CD14-positive monocyte (primary cell): ENCODE measurements at places on chromosomes 3 and 15.
A peak's percentile ranks its signal among the peaks of the same experiment; 100 is the strongest.

- DNase-seq = no peak
These were observed 22.8 kb downstream of the AMOTL2 start for GRCh38 chr3:134351427-134351826.

GRCh38 chr15:44527241-44527640 lies 9.7 kb upstream of the EIF3J start:
- no peak for DNase-seq

GRCh38 chr15:63554337-63554927 lies 42.8 kb upstream of the FBXL22 start:
- DNase-seq = no peak

DNA sequence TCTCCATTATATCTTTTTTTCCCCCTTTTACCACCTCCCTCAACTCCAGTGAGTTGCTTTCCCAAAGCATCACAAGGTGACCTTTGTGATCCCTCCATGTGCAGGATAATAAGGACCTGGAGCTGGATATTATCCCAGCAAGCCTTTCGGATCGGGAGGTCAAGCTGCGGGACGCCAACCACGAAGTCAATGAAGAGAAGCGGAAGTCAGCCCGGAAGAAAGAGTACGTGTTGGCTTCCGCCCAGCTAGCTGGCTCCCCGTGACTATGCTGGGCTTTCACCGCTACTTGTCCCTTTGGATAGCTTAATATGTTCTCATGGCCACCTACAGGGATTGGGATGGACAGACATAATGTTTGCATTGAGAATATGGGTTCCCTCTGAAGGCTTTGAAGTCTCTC lies 273.7 kb upstream of the UMPS start:
- no peak for DNase-seq

- DNase-seq = no peak
These were observed 80.9 kb downstream of the PDE8A start for GRCh38 chr15:85062560-85062959.

DNA sequence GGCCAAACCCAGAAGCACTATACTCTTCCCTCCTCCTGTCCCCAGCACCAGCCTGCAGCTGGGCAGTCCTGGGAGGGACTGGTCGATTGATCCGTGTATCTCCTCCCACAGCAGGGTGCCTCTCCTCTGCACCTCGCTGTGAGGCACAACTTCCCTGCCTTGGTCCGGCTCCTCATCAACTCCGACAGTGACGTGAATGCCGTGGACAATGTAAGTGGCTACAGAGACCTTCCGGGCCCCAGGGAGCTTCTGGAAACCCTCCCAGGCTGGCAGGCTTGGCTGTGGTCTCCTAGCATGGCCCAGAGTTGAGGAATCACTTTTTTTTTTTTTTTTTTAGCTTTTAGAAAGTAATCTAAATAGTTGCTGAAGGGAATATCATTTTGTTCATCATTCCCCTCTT lies 30.7 kb downstream of the ANKDD1A start:
- no peak for DNase-seq

- DNase-seq = no peak
These were observed 48.8 kb upstream of the HEG1 start for GRCh38 chr3:125104639-125105038.

DNA sequence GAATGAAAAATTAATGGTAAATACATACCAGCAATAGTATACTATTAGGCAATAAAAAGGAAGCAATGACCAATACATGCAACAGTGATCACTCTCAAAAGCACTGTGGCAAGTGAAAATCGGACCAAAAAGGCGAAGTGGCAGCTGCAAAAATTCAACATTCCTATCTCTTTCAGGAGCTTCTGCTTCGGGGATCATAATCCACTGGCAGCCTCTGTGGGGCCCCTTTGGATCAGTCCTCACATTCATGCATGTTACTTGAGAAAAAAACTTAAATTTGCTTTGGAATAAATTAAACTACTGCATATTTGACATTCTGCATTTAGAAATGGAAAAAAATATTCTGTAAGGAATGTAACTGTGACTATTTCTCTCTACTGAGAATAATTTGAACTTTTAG lies 425.6 kb downstream of the NR2F2 start:
- no peak for DNase-seq

- no peak for DNase-seq
These were observed 259.1 kb downstream of the PTPRG start for GRCh38 chr3:61820306-61820992.

DNA sequence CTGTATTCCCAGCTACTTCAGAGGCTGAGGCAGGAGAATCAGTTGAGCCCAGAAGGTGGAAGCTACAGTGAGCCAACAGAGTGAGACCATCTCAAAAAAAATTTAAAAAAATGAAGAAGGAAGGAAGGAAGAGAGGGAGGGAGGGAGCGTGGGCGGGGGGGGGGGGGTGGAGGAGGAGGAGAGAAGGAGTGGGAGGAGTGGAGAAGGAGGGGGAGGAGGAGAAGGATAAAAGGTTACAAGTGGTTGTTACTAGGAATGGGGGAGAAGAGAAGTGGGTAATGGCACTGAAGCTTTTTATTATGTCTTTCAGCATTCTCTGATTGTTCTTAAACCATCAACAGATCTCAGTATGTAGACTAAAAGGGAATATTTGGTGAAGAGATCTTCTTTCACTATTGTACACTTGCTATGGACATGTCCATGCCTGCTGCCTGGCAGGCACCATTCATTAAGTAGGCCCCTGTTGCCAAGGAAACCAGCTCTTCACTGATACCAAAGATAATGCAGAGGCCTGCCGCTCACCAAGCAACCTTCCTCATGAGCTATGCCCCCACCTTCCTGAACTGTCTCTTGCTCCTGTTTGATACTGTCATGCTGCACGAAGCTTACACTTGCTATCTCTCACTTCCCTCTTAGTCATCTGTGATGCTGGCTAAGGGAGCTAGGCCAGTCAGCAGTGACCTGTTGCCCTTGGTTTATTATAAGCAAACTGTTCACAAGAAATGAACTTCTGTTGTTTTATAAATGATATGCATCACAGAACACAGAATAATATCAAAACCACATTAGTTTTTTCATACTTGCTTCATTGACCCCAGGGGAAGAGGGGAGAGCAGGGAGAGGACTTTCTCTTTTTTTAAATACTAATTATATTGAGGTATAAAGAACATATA lies 23.1 kb downstream of the EPM2AIP1 start:
- peak; percentile 89 for DNase-seq

DNA sequence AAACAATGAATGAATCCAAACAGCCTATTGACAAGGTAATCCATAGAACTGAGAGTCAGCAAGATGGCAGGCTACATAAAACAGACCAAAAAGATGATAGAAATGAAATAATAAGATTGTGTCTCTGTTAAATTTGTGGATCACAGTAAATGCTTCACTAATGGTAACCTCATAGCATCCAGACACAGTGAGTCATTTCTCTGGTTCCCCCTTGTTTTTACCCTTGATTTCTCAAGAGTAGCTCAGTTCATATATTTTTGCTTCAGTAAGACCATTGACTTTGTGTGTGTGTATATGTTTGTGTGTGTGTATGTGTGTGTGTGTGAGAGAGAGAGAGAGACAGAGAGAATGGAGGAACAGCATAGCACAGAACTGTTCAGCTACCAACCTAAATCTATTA lies 546.9 kb downstream of the RBMS3 start:
- DNase-seq = no peak

DNA sequence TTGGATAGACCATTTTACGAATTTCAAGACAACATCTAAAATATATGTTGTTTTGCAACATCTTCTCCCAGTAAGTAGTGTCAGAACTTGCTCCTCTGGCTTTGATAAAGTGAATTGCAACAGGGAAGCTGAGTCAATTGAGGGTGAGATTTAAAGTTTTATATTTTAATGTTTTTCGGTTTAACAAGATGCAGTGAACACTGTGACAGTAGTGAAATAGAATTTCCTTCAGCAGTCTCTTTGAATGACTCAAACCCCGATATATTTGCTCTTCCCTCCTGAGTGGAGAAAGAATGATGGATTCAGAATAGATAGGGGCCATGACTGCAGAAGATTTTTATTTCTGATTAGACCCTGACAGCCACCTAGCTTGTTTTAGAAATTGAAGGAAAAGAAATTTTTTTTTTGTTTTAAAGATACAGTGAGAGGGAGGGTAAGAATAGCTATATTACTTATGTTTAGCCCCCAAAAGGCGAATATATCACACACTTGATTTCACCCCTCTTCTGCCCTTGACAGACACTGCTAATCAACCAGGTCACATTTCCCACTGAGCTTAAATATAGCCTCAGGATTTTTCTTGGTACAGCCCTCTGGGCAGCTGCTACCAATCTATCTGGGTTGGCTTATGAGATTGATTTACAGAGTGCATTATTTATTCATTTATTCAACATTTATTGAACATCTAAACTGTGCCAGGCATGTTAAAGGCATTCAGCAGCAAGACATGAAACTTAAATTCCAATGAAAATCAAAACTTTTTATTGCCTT lies 183.3 kb upstream of the ADAMTS9 start:
- DNase-seq = no peak

GRCh38 chr3:58271901-58272501 lies 34.0 kb upstream of the RPP14 start:
- DNase-seq = peak; percentile 57

GRCh38 chr15:67836134-67836455 lies 3.8 kb downstream of the RNU6-1 start:
- no peak for DNase-seq
